Stimulated activated CD4-positive, alpha-beta T cell treated with anti-CD3 and anti-CD28 coated beads, Interleukin-15, amount 100 ng/mL, for 1 hour (primary cell): ENCODE measurements at places on chromosomes 6 and 20.

DNA sequence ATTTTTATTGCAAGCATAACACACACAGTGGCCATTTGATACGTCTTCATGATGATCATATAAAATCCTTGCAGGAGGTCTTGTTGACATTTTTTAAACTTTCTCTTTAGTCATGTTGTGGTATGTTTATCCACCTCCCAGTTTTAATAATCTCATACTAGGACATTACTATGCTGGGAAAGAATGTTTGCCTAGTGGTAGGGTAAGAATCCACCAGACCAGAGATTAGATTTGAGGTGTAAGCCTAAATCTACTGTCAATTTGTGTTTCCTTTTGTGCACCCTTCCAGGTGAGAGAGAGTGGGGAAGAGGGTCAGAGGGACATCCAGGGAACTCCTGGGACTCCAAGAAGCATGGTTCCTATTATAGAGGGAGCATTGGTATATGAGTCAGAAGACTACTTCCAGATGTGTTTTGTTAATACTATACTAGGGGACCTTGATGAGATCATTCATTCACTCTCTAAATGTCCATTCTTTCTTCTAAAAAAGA is 298.3 kb upstream of the SASH1 start:
- DNase-seq: no peak

- no peak for DNase-seq
Observed at GRCh38 chr6:170236131-170236836, 54.6 kb downstream of the DLL1 start.

GRCh38 chr6:26183581-26184366 is 96.5 kb downstream of the HFE start:
- DNase-seq: peak; percentile 30

GRCh38 chr6:118774581-118774980 is 119.4 kb upstream of the ASF1A start:
- no peak for DNase-seq

- DNase-seq: no peak
Observed at GRCh38 chr6:6277413-6277812, 43.0 kb downstream of the F13A1 start.

GRCh38 chr6:148790817-148791216 is 44.0 kb downstream of the UST start:
- DNase-seq: no peak

DNA sequence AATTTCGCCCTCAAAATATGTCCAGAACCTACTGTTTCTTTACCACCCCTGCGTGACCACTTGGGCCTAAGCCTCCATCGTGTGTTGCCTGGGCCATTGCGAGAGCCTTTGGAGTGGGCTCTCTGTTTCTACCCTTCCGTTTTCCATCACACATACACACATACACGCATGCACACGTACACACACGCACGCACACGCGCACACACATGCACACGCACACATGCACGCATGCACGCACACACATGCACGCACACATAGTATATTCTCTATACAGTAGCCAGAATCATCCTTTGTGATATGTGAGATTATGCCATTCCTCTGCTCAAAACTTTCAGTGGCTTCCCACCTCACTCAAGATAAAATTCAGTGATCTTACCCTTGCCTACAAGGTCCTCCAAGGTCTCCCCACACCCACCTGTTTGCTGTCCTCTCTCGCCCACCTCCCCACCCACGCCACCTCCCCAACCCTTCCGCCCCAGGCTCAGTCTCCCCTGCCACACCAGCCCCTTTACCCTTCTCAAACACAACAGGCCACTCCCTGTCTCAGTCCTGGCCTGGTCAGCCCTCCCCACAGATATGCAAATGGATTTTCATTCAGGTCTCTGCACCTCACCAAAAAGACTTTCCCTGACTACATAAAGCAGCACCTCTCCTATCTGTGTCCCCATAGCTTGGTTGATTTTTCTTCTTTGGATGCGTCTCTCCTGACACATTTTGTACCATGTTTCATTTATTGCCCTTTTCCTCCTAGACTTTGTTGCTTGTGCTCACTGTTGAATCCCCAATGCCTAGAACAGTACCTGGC is 559.6 kb downstream of the CD83 start:
- DNase-seq: no peak

DNA sequence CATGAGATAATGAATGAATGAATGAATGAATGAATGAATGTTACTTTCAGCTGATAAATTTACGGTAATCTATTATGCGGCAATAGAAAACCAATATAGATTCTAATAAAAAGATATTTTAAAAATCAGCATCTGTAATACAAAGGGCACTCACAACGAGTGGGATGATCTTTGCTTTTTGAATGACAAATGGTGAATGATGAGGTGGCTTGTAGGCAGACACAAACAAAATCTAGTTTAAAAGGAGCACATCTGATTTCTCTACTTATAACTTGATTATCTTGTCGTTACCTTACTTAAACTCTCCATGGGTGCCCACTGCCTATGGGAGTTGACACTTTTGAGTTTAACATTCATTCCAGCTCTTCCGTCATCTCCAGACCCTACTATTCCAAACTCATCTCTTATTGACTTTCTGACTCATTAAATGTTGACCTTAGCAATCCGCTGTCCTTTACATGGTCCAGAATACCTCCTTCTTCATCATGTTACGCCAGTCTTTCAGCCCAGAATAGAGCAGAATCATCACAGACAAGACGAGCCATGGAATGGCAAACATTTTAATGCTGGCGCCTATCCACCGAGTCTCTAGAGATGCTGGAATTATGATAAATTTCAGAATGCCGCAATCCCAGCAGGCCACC is 41.3 kb downstream of the NHLRC1 start:
- DNase-seq: no peak

GRCh38 chr6:53829698-53830221 is 35.0 kb downstream of the LRRC1 start:
- no peak for DNase-seq
